Liver (tissue), 10 donors: ENCODE measurements at places on chromosomes 5 and 9. TPM values are rescaled to one million over a fixed set of nuclear protein-coding genes. Genes with fewer than 3 reads are reported as not detected.

Gene NUTM2G
- total RNA-seq = not detected

- no peaks in the 10 kb centered on the region for H3K27me3 ChIP-seq
- H3K4me3 ChIP-seq = no peak overlapping the region
- H3K27ac ChIP-seq = no peak overlapping the region
Measured at GRCh38 chr9:85061969-85062368, 392.4 kb downstream of the NTRK2 start.

Gene ZFP37
- 0.19 TPM for total RNA-seq

DNA sequence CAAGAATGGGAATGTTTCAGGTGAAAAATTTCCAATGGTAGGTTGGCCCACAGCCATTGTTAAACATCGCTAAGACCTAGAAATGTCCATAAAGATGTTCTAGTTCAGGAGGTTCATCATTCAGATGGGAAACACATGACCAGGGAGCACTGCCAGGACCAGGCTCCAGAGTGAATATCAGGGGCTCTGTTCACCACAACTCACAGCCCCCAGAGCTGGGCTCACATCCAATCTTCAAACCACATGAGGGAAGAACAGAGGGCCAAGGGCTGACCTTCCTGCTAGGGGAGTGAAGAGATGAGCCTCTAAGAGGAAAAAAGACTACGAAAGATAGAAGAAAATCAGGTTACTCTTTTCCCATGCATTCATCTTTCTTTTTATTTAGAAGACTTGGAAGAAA is 205.8 kb downstream of the SEMA5A start:
- no peak for DNase-seq
- H3K27me3 ChIP-seq = no peaks in the 10 kb centered on the region
- H3K4me3 ChIP-seq = no peak overlapping the region
- H3K4me1 ChIP-seq = no peaks in the 10 kb centered on the region
- H3K27ac ChIP-seq = no peak overlapping the region

Gene ACOT12
- 16.9 TPM for total RNA-seq

Gene SLC6A18
- total RNA-seq = not detected

Gene FAXDC2
- total RNA-seq = 73.0 TPM

DNA sequence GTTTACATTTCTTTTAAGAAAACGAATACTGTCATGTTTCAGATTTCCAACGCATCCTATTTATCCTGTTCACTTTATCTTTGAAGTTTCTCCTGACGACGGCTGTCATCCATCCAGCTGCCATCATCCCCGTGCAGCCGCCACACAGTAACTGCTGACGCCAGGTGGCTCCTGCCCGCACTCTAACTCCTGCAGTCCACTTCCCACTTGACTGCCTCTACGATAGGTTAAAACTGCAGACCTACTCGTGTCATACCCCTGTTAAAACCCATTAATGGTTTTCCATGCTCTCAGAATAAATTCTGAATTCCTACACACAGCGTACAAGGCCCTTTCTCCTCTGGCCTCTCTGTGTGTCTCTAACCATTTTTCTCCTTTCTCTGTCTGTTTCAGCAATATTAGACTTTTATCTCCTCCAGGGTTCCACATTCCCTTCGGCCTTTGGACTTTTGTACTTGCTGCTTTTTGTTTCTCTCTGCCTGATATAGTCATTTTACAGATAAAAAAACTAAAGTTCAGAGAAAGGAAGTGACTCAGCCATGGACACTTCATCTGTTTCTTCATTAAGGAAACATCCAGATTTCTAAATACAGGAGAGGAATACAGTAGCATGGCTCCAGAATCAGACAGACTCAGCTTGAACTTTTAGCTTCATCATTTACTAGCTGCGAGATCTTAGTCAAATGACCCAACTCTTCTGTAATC is 84.9 kb downstream of the ADAMTS12 start:
- H3K27ac ChIP-seq = peak overlapping the region; percentile 34
- H3K36me3 ChIP-seq = no peaks in the 10 kb centered on the region
- no peak for DNase-seq
- H3K4me1 ChIP-seq = no peaks in the 10 kb centered on the region
- no peak overlapping the region for H3K4me3 ChIP-seq

- no peak for DNase-seq
- H3K36me3 ChIP-seq = no peaks in the 10 kb centered on the region
- H3K27me3 ChIP-seq = no peaks in the 10 kb centered on the region
- no peaks in the 10 kb centered on the region for H3K4me1 ChIP-seq
- H3K4me3 ChIP-seq = no peak overlapping the region
- no peak overlapping the region for H3K27ac ChIP-seq
Measured at GRCh38 chr5:127809533-127809932, 106.3 kb downstream of the CCDC192 start.

DNA sequence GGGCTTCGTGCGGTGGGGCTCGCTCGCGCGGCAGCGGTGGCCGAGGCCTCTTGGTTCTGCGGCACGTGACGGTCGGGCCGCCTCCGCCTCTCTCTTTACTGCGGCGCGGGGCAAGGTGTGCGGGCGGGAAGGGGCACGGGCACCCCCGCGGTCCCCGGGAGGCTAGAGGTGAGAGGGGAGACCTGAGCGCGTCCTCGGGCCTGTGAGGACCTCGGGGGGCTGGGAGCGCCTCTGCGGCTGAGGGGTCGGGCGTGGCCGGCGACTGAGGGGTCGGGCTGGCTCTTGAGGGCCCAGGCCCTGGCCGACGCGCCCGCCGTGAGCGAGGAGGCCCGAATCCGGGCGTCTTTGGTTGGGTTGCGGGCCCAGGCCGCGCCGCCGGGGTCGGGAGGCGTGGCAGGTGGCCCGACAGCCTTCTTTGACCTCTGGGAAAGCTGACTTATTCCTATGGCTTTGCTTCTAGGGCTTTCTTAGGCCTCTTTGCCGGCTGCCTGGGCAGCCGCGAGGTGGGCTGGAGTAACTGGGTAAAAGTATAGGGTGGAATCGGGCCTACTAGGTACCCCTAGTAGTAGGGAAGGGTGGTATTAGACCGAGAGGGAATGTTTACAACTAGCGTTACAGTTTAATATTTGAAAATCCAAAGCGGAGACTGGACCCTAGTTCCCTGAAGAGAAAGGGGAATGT is at the start of gene CANX:
CANX (plus strand) TSS at position 33 of the 681 bp plus-strand sequence. CDS start 6,715 bp downstream, outside the sequence.
- no peaks in the 10 kb centered on the region for H3K27me3 ChIP-seq
- H3K4me3 ChIP-seq = peak within 1 kb of the TSS; percentile 87
- peaks cover 21% of the 10 kb centered on the region for H3K4me1 ChIP-seq
- peak within 1 kb of the TSS; percentile 97 for H3K27ac ChIP-seq
- H3K36me3 ChIP-seq = peaks cover 2% of the 10 kb centered on the region
- DNase-seq = no peak

- no peaks in the 10 kb centered on the region for H3K27me3 ChIP-seq
- H3K4me1 ChIP-seq = no peaks in the 10 kb centered on the region
- no peak overlapping the region for H3K4me3 ChIP-seq
- no peak overlapping the region for H3K27ac ChIP-seq
Measured at GRCh38 chr5:78690253-78690972, 41.8 kb upstream of the LHFPL2 start.

DNA sequence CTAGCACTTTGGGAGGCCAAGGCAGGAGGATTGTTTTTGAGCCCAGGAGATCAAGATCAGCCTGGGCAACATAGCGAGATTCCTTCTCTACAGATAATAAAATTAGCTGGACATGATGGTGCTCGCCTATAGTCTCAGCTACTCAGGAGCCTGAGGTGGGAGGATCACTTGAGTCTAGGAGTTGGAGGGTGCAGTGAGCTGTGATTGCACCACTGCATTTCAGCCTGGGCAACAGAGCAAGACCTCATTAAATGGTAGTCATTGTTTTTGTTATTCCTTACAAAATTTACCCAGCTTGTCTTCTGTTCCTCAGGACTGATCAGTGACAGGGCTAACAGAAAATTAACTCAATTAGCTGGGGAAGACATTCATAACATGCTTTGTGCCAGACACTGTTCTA is 104.5 kb downstream of the NDFIP1 start:
- H3K27me3 ChIP-seq = no peaks in the 10 kb centered on the region
- no peak for DNase-seq
- H3K36me3 ChIP-seq = no peaks in the 10 kb centered on the region

Gene CCL27
- not detected for total RNA-seq

Gene CSF1R
- 26.4 TPM for total RNA-seq

DNA sequence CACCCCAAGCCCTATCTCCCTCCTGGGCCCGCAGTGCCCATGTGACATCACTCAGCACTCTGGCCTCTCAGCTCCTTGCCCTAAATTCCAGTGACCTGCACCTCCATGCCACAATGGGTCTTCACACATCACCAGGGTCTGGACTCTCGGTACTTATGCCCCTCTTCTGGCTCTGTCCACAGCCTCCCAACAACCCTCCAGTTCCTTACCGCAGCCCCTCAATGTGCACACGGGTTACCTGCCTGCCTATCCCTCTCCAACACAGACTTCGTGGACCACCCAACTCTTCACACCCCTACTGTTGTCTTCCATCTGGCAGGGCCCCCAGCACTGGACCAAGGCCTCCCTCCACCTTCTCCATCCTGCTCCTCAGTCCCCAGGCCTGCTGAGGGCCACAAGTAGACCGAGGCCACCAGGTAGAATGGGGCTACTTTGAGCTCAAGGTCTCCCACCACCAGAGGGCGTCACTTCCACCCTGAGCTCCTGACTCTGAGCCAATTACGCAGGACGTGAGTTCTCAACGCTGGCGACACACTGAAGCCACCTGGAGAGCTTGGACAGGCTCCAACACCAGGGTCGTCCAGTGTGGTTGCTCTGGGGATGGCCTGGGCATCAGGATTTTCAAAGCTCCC is 172.1 kb downstream of the GABBR2 start:
- H3K4me1 ChIP-seq = no peaks in the 10 kb centered on the region
- DNase-seq = no peak
- no peaks in the 10 kb centered on the region for H3K27me3 ChIP-seq
- no peak overlapping the region for H3K4me3 ChIP-seq
- no peaks in the 10 kb centered on the region for H3K36me3 ChIP-seq

Gene OMD
- 0.75 TPM for total RNA-seq

DNA sequence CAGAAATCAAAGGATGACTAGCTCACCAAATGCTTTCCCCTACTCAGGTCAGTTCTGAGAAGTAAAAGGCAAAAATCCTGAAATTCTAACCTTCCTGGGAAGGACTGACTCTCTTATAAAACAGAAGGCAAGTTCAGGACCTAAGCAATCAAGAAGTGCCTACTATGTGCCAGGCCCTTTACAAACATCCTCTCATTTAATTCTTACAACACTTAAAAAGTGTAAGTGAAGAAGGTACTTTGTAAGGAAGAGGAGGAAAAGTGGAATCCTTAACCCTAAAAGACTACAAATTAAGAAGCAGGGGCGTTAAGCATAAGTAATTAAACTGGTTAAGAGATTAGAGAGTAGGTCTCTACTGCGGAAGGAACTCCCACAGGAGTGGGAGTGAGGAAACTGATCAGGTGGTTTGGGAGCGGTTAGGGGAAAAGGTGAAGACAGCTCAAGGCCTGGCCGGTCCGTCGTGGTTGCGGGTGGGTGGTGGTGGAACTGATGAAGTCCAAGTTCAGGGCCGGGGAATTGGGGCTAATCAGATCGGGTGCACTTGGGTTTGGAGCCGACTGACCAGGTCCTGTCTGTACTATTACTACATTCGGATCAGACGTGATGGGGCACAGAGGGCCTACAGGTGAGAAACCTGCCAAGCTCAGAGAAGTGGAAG is 839 bp downstream of the MED27 start:
- H3K27ac ChIP-seq = no peak overlapping the region
- no peaks in the 10 kb centered on the region for H3K36me3 ChIP-seq
- peak overlapping the region; percentile 83 for H3K4me3 ChIP-seq
- peaks cover 14% of the 10 kb centered on the region for H3K4me1 ChIP-seq

GRCh38 chr5:62289813-62290212 is 16.2 kb upstream of the KIF2A start:
- H3K27ac ChIP-seq = no peak overlapping the region
- no peak overlapping the region for H3K4me3 ChIP-seq
- no peaks in the 10 kb centered on the region for H3K27me3 ChIP-seq
- DNase-seq = no peak
- H3K4me1 ChIP-seq = no peaks in the 10 kb centered on the region
- H3K36me3 ChIP-seq = no peaks in the 10 kb centered on the region

DNA sequence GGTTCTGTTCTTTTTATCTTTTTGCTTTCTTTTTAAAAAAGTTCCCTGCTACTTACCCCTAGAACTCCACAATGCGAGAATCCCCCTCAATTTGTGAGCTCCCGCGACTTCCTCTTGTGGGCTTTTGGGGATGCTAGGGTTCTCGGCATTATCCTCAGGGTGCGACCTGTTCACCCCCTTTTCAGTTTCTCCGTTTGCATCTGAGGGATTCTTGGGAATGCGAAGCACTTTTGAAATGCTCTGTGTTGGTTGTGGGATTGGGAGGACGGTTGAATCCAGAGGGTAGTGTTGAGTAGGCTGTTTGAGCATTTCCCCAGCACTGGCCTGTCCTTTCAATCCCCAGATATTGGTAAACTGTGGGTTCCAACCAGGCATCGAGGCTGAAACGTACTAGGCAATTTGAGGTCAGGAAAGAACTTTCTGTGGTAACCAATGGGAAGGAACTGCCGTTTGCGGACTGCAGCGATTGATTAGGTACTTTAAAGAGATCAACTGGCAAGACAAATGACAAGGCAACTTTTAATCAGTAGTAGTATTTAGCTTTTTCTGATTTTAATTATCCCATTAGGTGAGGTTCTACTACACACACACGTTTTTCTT is 415 bp downstream of the XRCC4 start:
- no peaks in the 10 kb centered on the region for H3K36me3 ChIP-seq
- DNase-seq = no peak
- H3K4me3 ChIP-seq = peak overlapping the region; percentile 87
- no peaks in the 10 kb centered on the region for H3K27me3 ChIP-seq
- peak overlapping the region; percentile 82 for H3K27ac ChIP-seq
- peaks cover 3% of the 10 kb centered on the region for H3K4me1 ChIP-seq

Gene DIAPH1
- total RNA-seq = 73.9 TPM

Gene TAF11L5
- total RNA-seq = not detected

DNA sequence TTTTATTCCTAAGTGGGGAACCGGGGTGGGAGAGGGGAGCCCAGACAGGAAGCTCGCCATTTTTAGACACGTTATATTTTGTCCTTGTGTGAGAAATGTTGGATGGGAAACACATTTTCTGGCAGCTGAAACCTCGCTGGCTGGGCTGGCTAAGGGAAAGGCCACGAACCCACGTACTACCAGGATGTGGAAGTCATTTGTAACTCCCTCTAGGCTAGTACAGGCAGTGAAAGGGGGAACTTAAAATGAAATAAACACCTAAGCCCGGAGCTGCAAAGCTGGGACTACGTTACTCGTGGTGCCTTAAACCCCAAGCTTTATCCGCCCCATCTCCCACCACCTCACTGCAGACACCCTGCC is 42.5 kb downstream of the TMEM174 start:
- peak overlapping the region; percentile 48 for H3K4me3 ChIP-seq
- H3K27me3 ChIP-seq = peaks cover 17% of the 10 kb centered on the region
- H3K36me3 ChIP-seq = no peaks in the 10 kb centered on the region
- no peak for DNase-seq

DNA sequence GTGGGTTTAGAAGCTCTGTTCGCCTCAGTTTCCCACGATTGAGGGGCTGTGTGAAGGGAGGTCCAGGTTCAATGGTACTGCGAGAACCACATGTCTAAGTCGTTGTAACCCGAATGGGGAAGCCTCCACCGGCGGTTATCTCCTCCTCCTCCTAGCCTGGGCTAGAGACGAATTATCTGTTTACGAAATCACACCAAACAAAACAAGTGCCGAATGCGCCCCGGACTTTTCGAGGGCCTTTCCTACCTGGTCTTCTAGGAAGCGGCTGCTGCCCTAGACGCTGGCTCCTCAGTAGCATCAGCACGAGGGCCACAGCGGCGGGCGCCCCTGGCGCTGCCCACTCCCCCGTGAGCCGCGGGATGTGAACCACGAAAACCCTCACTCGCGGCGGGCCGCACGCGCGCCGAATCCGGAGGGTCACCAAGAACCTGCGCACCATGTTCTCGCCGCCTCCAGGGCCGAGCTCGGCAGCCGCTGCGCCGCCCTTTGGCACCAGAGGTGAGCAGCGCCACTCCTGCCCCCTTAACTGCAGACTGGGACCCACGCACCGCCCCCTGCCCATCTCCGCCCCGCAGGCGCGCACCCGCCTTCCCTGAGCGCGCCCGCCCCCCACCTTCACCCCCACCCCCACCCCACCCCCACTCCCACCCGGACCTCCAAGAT is at the start of gene CDKN2A:
CDKN2A (minus strand) TSS at position 500 of the 663 bp plus-strand sequence.
- H3K4me3 ChIP-seq = peak within 1 kb of the TSS; percentile 85
- no peak for DNase-seq
- no peaks in the 10 kb centered on the region for H3K36me3 ChIP-seq
- H3K4me1 ChIP-seq = peaks cover 13% of the 10 kb centered on the region
